Naive thymus-derived CD8-positive, alpha-beta T cell (primary cell): ENCODE measurements at places on chromosomes 16 and 17.

DNA sequence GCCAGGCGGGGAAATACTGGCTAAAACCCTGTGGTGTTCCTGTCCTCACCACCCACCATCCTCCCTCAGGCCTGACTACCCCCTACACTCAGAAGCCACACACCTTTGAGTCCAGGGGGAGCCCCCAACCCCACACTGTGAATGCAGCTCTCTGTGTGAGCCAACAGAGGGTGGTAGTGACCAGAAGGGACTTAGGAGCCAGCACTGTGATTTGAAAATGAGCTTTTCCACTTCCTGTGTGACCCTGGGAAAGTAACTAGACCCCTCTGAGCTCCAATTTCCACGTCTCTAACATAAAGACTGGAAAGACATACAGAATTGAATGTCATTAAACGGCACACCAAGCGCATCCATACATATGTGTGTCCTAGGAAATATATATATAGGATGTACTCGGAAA lies 58.7 kb downstream of the SDK2 start:
- no peak overlapping the region for H3K27ac ChIP-seq
- H3K36me3 ChIP-seq: no peaks in the 10 kb centered on the region
- no peak for DNase-seq
- H3K27me3 ChIP-seq: no peaks in the 10 kb centered on the region

DNA sequence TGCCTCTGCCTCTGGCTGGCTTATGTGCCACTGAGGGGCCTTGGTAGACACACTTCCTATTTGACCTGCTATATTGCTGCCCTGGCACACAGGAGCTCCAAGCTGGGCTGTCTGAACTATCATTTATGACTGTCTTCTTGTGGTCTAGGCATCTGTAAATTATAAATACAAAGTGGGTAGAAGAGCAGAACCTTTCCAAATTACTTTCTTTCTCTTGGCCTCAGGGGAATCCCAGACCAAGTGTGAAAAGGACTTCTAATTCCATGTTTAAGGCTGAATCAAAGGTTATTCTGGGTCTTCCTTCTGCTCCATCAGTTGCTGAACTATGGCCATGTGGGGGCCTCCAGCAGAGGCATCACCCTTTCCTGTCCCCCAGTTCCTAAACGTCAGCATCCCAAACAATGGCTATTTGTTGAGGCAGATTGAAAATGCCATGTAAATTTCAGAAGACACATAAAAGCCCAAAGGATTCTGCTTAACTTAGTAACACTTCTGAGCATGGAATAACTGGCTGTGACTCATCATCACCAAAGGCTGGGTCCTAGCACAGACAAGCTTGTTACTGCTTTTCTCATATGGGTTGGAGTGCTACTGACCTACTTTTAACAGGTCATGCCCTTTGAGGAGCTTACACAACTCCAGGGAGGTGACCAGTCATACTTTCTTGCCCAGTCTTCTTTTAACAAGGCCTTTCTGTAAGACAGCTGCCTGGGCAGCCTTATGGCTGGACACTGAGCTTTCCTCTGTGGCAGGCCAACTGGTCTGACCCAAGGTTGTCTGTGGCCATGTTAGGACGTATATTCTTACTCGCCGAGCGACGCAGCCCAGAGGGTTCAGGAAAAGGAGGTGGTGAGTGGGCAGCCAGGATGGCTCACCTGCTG lies 154.8 kb downstream of the VPS53 start:
- H3K27me3 ChIP-seq: no peaks in the 10 kb centered on the region
- no peak overlapping the region for H3K4me3 ChIP-seq
- no peak for DNase-seq
- H3K27ac ChIP-seq: peak overlapping the region; percentile 1

DNA sequence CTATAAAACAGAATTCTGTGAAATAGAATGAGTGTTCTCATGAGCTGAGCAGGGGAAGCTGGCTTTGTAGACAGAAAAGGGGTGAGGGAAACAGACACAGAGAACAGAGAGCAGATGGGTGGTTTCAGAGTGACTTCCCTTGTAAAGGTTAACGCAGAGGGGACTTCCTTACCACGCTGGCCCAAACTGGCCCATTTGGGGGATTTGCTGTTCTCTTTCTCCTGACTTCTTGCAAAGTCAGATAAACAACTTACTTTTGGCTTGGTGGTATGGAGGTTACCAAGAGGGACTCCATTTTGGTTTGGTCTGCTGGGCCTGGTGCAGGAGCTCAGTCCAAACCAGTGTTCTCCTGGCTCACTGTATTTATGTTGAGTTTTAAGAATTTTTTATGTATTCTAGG lies 48.4 kb downstream of the SEC14L1 start:
- peak; percentile 13 for DNase-seq
- H3K27ac ChIP-seq: peak overlapping the region; percentile 75
- H3K4me3 ChIP-seq: peak overlapping the region; percentile 38
- peaks cover 19% of the 10 kb centered on the region for H3K4me1 ChIP-seq

DNA sequence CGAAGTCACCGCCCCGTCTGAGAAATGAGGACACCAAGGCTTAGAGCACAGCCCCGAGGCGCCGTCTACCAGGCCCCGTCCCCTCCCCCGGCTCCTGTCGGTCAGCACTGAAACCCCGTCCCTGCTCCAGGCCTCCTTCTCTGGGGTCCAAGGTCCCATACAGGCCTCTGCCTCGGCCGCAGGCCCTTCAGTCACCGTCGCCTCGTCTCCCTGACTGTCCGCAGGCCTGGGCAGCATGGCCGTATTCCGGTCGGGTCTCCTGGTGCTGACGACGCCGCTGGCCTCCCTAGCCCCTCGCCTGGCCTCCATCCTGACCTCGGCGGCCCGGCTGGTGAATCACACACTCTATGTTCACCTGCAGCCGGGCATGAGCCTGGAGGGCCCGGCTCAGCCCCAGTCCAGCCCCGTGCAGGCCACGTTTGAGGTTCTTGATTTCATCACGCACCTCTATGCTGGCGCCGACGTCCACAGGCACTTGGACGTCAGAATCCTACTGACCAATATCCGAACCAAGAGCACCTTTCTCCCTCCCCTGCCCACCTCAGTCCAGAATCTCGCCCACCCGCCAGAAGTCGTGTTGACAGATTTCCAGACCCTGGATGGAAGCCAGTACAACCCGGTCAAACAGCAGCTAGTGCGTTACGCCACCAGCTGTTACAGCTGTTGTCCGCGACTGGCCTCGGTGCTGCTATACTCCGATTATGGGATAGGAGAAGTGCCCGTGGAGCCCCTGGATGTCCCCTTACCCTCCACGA lies 617 bp downstream of the COASY start:
- H3K4me3 ChIP-seq: peak overlapping the region; percentile 91
- H3K36me3 ChIP-seq: peaks cover 4% of the 10 kb centered on the region
- H3K4me1 ChIP-seq: peaks cover 41% of the 10 kb centered on the region
- DNase-seq: no peak
- H3K27me3 ChIP-seq: no peaks in the 10 kb centered on the region

DNA sequence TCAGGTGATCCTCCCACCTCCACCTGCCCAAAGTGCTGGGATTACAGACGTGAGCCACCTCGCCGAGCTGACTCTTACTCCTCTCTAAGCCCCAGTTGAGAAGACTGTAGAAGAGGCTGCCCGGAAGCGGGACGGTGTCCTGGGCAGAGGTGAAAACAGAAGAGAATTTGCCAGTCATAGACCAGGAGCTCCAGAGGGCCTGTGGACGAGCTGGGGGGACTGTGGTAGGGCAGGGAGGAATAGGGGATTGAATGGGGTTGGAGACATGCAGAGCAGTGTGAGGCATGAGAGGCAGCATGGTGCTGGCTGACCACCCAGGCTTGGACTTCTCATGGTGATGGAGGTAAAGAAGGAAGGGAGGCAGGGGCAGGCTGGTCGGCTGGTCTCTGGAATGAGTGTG lies 17.1 kb upstream of the PHB1 start:
- DNase-seq: no peak
- peaks cover 23% of the 10 kb centered on the region for H3K27me3 ChIP-seq
- no peak overlapping the region for H3K27ac ChIP-seq
- no peaks in the 10 kb centered on the region for H3K36me3 ChIP-seq
- H3K4me3 ChIP-seq: no peak overlapping the region
